ENCODE measurements at places on chromosomes 13 and 19. TPM values are rescaled to one million over a fixed set of nuclear protein-coding genes. Genes with fewer than 3 reads are reported as not detected.

ADGRE2 gene
- 25.7 TPM for total RNA-seq

TJP3 gene
- total RNA-seq = 56.4 TPM

KLK6 gene
- not detected for total RNA-seq

KIR3DL1 gene
- not detected for total RNA-seq

NCAN gene
- total RNA-seq = 0.06 TPM

PSG3 gene
- not detected for total RNA-seq

Measured in lung (tissue), 17 donors.